NCI-H446 treated with DMSO at 0.1 percent for 48 hours (cell line): ENCODE measurements at places on chromosomes 2 and 18.
A peak's percentile ranks its signal among the peaks of the same experiment; 100 is the strongest.

DNA sequence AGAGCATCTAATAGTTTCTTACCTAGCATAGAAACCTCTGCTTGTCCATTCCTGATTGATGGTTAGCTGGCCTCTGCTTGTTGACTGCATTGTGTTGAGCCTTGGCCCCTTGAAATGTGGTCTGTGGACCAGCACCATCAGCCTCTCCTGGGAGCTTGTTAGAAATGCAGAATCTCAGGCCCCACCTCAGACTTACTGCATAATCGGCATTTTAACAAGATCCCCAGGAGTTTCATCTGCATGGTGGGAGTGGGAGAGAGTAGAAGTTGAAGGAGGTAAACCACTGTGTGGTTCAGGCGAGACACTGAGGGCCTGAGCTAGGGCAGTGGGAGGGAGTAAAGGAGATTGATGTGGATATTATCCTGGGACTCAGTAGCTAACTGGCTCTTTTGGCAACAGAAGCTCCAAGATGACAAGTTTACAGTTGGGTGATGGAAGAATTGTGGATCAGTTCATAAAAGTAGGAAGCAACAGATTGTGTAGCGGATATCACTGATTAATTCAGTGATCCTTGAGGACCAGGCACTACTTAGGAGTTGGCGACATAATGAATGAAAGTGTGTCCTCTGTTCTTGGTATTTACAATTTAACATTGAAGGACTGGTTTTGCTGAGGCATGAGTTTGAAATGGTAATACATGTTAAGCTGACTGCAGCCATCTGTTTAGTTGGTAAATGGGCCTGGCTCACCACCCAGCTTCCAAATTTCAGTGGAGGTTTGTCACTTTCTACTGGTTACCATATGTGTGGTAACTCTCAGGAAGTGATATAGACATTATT is 20.9 kb downstream of the PHLPP1 start:
- peak; percentile 73 for DNase-seq

GRCh38 chr2:240519396-240520129 is 38.2 kb downstream of the ANKMY1 start:
- no peak for DNase-seq

- DNase-seq: no peak
Observed at GRCh38 chr2:231935207-231935524, 9.0 kb upstream of the NPPC start.

GRCh38 chr2:19859565-19859964 is 42.2 kb downstream of the TTC32 start:
- no peak for DNase-seq

DNA sequence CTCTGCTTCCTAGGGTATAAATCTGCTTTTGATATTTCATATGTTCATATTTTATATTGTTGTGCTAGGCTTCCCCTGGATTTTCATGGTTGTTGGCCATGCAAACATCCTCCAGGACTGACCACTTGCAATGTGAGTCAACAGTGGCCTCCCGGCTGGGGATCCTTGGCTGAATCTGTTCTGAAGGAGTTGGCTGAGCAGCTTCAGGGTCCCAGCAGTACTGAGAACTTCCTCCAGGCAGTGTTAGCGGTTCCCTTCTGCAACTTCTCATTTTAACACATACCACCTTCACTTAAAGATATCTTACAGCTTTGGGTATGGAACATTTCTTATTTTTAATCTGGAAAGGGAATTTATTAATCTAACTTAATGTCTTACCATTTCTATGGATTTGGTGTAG is 122.1 kb downstream of the DTNB start:
- no peak for DNase-seq
